ENCODE measurements at places on chromosomes 1 and 21.
A peak's percentile ranks its signal among the peaks of the same experiment; 100 is the strongest.

GRCh38 chr1:217188280-217189237, 442.3 kb downstream of the GPATCH2 start:
- no peak for DNase-seq

- DNase-seq: no peak
Observed at GRCh38 chr1:3222042-3222692, 153.2 kb downstream of the PRDM16 start.

- no peak for DNase-seq
Observed at GRCh38 chr1:17130138-17130635, 10.9 kb upstream of the PADI2 start.

DNA sequence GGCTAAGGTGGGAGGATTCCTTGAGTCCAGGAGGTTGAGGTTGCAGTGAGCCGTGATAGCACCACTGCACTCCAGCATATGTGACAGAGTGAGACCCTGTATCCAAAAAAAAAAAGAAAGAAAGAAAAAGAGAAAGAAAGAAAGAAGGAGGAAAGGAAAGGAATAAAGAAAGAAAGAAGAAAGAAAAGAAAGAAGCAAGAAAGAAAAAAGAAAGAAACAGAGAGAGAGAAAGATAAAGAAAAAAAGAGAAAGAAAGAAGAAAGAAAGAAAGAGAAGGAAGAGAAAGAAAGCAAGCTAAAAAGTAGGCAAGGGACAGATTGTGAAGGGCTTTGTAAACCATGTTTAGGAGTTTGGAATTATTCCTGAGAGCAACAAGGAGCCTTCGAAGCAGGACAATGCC, 80.1 kb downstream of the MAB21L3 start:
- DNase-seq: no peak

- DNase-seq: no peak
Observed at GRCh38 chr21:35568643-35569042, 491.7 kb downstream of the SETD4 start.

DNA sequence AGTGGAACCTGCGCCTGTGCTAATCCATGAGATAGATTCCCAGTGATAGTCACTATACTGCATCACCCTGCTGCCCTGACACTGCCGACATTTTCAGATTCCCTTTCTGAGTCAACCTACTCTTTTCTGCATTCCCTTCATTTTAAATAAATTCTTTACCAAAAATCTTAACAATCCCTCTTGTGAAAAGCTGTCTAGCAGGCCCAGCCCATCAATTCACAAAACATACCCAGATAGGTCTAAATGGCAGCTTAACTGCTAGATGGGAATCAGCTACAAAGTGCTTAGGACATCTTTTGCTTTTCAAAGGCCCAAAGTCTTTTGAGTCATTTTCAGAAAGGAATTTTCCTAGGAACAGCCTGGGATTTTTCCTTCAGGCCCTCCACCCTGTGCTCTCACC, 180.1 kb upstream of the PTBP2 start:
- DNase-seq: no peak

- peak; percentile 64 for DNase-seq
Observed at GRCh38 chr1:211037095-211037494, 96.9 kb downstream of the KCNH1 start.

DNA sequence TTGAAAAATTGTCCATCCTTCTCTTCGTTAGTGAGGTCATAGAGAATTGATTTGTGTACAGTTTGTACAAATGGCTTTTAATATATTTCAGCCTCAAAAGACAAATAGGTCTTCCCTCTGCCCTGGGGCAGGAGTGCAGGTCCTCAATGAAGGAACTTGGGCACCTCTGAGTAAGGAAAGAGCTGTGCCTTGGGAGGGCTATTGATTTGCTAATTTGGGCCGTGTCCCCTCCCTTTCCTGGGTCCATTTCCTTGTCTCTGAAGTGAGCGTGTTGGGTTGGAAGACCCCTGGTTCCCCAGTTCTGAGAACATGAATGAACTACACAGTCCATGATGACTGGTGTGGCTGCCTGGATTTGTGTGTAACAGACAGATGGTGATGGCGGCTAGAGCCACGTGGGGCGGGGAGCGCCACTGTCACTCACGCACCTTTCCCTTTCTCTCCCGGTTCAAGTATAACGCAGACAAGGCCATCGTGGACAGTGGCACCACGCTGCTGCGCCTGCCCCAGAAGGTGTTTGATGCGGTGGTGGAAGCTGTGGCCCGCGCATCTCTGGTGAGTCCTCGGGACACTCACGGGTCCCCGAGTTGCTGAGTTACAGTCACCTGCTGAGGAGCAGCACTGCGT, 71.0 kb upstream of the FAM3B start:
- no peak for DNase-seq

GRCh38 chr1:78651241-78651640, 1.6 kb downstream of the IFI44 start:
- DNase-seq: no peak

- no peak for DNase-seq
Observed at GRCh38 chr1:247741756-247742155, 3.3 kb downstream of the OR14K1 start.

- DNase-seq: no peak
Observed at GRCh38 chr1:156073740-156074139, 8.5 kb downstream of the MEX3A start.

DNA sequence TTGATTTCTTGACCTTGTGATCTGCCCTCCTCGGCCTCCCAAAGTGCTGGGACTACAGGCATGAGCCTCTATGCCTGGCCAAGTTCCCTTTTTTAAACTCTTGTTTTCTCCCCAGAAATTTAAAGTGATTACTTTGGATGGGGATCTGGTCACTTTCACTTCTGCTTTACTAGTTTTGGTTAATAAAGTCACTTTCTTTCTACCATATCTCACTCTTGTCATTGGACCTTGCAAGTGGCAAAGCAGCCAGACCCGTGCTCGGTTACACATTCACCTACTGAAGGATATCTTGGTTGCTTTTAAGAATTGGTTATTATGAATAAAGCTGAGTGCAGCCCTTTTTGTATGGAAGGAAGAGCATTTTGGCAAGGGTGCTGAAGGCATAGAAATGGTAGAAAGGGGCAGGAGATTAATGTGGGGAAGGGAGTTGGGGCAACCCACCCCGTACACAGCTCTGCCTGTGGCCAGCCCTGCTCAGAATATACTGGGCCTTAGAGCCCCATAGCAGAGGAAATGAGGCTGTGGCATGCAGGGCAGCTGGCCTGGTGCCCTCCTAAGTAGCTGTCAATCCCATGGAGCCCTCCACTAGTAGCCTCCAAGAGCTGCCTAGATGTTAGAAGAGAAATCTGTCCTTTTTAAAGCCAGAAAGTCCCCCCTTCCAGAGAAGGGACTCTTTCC, 40.7 kb downstream of the CD2 start:
- no peak for DNase-seq

- no peak for DNase-seq
Observed at GRCh38 chr1:10835421-10835820, 39.0 kb upstream of the CASZ1 start.

GRCh38 chr1:45612941-45613579, 10.8 kb downstream of the CCDC17 start:
- no peak for DNase-seq

DNA sequence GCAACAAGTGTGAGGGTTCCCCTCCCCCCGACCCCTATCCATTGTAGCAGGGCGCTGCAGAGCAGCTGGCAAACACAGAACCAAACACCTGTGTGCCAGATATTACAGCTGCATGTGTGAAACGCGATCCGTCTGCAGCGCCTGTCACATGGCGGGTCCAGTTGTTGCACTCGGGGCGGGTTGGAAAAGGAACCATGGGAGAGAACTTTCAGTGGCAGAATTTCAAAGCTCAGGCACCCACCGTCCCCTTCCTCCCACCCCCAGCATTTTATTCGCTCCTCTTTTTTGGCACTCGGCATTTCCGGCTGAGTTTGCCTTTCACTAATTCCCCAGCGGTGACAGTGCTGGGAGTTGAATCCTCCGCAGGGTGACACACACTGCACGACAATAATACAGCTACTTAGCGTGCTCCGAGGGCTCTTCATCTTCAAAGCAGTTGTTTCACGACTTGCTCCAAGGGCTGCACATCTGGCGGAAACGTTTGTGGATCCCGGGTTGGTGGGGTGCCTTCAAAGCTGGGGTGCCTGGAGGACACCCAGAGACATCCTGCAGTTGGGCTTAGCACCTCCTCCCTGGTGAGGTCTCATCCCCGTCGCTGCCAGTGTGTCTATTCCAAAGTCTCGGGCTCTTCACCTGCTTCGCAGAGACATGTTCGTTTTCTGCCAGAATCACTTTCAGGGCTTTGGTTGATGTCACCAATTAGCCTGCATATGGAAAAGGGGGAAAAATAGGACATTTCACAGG, 180.7 kb downstream of the ZBTB18 start:
- peak; percentile 36 for DNase-seq

DNA sequence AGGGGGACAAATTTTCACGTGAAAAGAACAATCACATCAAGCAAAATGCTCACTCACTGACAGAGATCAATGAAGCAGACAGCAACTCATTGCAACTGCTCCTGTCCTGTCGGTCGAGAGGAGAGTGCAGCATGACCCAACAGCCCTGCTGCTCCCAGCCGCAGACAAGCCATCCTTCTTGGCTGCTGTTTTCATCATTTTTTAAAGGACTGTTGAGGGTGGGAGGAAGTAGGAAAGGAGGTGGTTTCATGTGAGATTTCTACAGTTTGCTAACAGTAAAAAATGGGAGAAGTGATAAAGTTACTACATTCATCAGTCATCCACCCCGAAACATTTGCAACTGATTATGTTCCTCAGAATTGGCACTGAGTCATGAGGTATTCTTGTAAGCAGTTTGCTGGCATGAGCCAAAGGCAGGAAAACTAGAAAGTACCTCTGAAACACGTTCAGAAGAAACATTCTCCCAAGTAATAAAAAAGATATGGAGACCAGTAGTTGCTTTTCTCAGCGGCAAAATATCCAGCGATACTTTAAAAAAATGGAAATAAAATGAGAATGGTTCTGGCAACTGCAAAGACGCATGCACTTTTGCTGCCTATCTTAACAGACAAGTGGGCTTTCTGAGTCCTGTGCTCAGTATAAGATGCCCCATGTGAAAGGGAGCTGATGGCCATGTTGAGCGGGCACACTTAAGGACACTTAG, 72.0 kb upstream of the CLDN14 start:
- no peak for DNase-seq

- no peak for DNase-seq
Observed at GRCh38 chr1:78633209-78633608, 13.0 kb downstream of the IFI44L start.

GRCh38 chr1:29786791-29787732, 550.7 kb downstream of the PTPRU start:
- no peak for DNase-seq

DNA sequence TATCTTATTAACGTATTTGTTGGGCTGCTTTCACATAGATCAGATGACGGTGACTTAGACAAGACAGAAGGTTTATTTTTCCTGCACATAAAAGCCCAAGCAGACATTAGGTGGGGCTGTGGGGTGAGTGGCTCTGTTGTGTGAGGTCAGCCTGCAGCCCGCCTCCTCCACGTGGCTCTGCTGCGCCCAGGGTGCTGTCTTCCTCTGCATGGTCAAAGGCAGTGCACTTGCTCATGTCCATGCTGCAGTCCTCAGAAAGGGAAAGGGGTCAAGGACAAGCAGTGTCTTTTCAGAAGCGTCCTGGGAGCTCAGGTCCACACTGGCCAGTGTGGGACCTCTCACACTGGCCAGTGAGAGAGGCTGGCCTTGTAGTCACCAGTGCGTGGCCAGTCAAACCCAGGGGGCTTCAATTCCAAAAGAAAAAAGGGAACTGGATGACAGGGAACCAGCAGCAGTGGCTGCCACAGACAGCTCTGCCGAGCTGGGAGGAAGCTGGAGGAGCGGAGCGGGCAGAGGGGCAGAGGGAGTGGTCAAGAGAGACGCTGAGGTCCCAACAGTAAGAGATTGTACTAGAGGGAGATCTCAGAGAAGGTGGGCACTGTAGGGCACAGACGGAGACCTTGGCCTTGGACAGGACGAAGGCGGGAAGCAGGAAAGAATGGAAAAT, 35.9 kb upstream of the SLC45A1 start:
- DNase-seq: no peak

Data from RKO (cell line).